ENCODE measurements at places on chromosomes 16 and 17.

DNA sequence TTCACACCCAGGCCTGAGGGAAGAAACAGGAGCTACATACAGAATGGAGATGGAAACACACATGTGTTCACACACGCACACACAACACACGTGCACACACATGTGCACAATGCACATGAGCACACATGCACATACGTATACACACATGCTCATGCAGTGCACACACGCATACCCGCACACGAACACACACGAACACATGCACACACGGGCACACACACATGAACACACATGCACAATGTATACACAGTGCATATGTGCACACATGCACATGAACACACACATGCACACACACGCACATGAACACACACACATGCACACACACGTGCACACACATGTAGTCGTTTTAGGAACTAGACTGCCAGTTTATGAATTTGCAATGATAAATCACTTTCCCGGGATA, 49.3 kb upstream of the CDR2 start:
- no peak for DNase-seq

DNA sequence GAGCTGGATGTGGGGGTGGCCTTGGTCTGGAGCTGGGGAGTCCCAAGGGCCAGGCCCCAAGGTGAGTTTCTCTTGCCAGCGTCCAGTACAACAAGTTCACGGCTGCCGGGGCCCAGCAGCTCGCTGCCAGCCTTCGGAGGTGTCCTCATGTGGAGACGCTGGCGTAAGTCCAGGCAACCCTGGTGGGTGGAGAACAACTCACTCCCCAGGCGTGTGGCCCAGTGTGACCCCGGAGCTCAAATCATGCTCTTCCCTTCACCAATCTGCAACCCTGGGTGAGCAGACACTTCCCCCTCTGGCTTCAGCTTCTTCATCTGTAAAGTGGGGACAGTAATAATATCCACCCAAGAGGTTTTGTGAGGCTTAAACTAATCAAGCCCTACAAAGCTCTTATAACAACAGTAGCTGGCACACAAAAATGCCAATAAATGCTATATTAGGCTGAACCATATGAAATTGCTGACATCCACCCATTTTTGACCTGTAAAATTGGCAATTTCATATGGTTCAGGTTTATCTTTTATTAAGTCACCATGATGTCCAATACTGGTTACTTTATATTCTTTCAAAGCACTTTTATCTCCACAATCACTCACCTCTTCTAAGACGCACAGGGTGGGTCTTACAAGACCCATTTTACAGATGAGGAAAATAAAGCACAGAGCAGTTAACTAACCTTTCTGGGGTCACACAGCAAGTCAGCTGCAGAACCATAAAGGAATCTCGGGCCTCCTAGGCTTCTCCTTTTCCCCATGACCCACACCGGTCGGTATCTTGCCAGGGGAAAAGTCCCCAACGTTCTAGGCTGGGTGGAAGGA, 19.7 kb downstream of the DEXI start:
- no peak for DNase-seq

GRCh38 chr16:82033006-82033405, 2.0 kb upstream of the HSD17B2 start:
- DNase-seq = no peak

- peak; percentile 83 for DNase-seq
These were observed 217.7 kb downstream of the CCDC182 start for GRCh38 chr17:57527221-57528057.

DNA sequence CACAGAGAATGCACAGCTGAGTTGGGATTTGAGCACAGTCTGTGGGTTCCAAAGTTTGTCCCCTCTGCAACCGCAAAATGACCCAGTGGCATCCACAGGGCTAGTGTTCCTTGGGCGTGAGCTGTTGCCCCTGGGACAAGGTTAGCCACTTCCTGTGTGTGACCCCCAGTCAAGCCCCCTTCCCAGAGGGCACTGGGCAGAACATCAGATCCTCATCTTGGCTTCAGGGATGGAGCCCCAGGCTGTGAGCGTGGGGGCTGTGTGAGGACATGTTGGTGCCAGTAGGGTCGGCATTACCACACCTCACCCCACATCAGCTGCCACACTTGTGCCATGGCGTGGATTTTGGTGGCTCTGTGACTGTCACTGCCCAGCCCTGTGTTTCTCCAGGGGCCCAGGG, 55.3 kb downstream of the USP22 start:
- no peak for DNase-seq

DNA sequence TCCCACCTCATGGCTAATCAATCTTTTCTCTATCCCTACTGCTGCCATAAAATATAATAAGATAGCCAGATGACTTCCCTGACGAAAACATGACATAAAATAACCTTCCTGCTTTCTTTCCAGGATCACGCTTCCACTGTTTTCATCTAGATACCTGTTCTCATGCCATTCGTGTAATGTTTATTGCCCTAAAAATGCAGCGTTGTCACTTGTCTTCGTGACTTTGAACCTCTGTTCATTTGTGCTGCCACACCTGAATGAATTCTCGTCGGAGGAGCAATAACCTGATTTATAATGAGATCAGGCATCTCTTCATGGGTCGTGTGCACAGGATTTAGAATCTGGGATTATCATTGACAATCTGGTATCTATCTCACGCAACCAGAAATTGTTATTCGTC, 1401.9 kb downstream of the CDH11 start:
- DNase-seq = no peak

- DNase-seq = no peak
These were observed 9.3 kb downstream of the PRCD start for GRCh38 chr17:76549215-76549518.

DNA sequence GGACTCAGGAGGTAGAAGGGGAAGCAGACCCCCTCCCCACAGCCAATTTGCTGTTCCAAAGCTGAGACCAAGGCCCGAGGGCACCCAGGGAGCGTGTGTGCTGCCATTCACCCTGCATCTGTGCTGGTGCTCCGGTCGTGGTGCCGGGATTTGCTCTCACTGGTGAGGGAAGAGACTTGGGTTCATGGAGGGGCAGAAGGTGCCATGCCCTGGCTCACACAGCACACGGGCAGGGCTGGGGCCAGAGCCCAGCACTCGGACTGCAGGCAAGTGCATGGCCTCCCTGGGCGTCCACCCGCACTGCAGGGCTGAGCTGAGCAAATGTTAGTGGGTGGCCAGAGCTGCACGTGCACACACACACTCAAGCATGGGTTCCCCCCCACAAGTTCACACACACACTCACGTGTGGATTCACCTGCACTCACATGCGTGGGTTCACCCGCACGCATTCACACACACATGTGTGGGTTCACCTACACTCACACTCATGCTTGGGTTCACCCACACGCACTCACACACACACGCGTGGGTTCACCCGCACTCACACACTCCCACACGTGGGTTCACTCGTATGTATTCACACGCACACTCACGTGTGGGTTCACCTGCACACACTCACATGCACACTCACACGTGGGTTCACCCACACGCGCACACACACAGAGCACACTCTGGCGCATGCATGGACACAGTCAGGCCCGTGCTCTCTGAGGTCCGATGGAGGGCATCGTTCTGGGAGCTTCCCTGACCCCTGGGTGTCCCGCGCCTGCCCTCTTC, 57.0 kb upstream of the CBFA2T3 start:
- no peak for DNase-seq

- DNase-seq = no peak
These were observed 276.4 kb downstream of the FOXL1 start for GRCh38 chr16:86854626-86855294.

GRCh38 chr16:23258919-23259237, 43.2 kb upstream of the SCNN1B start:
- DNase-seq = no peak

DNA sequence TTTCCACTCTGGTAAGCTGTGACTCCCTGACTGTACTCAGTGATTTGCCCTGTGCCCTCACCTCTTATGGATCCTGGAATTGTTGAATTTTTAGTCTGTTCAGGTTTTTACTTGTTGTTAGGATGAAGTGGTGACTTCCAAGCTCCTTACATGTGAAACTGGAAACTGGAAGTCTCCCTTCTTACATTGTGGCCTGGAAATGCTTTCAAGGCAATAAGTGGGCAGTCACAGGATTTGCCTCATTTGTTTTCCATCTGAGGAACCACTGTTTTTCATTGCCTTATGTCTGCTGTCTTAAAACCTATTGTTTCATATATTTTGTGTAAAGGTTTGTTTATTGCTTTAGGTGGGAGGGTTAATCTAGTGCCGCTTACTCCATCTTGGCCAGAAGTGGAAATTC, 155.8 kb downstream of the CYB561 start:
- DNase-seq = no peak

DNA sequence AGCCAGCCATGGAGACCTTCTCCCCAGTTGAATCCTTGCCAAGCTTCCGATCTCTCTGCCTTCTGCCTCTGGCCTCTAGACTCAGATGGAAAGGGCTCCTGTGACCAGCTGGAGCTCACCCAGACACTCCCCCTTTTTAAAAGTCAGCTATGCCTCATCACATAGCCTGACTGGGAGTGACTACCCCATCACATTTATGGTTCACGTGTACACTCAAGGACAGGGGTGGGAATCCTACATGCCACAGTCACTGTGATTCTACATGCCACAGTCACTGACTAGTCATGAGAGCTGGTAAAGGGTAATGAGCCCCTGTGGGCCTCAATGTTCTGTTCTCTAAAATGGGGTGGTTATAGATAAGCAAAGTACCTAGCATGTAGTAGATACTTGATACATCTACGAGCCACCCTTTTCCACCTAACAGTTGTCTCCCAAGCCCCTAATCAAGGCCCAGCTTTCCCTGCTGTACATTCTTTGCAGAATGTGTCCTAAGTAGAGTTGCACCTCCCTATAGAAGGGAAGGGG, 85.1 kb downstream of the RGS9 start:
- no peak for DNase-seq

- peak; percentile 65 for DNase-seq
These were observed 12.4 kb upstream of the TAC4 start for GRCh38 chr17:49859991-49860953.

- DNase-seq = no peak
These were observed 160.7 kb downstream of the AXIN2 start for GRCh38 chr17:65400701-65401100.

DNA sequence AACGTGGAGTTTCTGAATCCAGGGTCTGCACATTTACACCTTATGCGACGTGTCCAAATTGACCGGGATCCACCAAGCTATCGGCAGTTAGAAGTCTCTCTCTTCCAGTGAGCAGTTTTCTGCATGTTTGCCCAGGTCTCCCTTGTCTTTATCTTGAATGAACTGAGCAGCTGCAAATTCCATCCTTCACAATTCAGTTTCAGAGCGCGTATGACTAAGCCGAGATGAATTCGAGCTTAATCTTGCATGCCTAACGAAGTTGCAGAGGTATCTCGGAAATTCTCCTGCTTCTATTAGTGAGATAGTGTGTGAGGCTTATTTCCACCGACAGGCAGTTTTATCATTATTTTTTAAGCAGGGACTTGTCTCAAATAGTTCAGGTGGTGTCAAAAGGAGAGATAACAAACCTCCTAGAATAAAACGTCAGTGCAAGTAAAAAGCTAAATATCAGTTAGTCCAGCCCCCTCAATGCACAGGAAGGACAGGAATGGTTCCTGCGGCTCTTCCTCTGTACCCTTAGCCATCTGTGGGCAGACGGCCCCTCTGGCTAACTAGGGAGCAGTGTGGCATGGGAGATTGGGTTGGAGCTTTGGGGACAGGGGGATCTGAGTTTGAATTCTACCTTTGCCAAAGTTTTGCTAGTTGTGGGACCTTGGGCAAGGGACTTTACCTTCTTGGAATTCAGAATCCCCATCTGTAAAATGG, 93.0 kb upstream of the GPR139 start:
- no peak for DNase-seq

DNA sequence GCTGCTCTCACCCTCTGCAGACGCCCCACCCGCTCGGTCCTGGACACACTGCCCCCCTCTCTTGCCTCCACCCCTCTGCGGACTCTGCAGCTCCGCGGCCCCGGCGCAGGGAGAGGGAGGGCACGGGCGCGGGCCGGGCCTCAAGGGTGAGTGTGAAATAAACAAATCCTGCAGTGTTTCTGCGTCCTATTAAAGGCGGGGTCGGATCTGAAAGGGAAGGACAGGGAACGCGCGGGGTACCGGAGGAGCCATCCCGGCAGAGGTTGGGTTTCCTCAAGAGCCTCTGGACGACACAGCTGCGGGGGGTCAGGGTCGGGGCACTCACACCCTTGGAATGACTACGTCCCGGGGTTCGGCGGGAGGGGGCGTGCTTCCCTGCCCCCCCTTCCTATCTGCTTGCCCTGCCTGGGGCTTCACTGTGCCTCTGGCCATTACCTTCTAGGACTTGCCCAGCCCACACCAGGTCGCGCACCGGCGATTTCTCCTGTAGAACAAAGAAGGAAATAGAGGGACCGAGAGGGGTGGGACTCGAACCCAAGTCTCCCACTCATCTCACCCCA, 466 bp upstream of the HSF4 start:
- DNase-seq = no peak

DNA sequence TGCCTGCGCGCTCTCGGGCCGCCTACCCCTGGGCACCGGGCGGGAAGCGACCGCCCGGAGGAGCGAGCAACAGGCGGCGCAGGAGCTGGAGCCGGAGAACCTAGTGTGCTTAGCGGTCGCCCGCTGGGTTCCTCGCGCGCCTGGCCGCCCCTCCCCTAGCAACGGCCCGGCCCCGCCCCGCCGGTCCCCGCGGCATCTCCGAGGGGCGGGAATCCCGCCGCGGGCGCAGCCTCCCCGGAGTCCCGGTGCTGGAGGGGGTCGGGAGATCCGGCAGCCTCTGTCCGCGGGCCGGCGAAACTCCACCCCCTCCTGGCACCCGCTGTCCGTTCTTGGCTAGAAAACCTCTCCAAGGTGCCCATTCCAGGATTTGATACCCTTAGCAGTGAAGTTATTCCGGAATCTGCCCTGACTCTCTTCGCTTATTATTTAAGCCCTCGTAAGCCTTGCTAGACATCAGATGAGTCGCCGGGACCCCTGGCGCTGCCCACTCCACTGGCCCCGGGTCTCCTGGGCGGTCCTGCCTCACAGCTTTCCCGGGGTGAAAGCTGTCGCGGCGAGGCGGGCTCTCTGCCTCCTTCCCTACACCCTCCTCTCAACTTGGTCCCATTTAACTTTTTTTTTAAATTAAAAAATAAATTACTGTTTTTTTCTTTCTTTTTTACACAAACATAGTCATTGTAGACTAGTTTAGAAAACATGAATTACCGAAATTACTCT, at the start of gene RPRML:
Gene RPRML, minus strand, starts transcription at position 107 of the 717 bp plus-strand sequence. CDS start 246 bp downstream, outside the sequence.
- peak; percentile 91 for DNase-seq

All from ecto neural progenitor cell (in vitro differentiated cells).